ENCODE measurements at places on chromosomes 11 and 22.
A peak's percentile ranks its signal among the peaks of the same experiment; 100 is the strongest.

DNA sequence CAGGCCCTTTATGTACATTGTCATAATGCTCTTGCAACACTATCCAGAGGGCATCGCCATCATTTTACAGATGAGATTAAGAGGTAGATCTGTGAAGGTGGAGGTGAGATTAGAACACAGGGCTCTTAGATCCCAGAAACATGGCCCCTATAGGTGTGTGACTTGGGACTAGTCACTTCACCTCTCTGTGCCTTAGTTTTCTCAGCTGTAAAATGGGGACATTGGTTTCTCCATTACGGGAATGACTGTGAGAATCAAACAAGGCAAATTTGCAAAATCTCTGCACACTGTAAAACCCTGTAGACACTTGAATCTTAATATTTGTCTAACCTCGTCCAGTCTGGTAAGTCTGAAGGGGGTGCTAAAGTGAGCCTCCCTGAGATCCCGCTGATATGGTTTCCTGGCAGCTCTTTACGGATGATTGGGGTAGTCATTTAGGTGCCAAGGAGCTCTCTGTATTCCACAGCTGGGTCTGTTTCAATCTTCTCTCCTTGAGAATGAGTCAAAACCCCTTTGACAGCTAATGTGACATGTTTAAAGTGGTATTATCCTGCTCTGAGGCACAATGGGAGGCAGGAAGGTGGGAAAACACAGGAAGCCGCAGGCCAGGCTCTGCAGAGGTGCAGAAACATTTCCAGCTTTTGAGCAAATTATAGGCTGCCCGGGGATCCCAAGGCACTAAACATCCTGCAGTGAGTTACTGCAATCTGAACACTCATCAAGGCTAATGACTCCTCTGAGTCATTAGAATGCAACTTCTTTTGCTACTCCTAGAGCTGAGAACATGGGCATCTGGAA is 140.8 kb downstream of the CCDC81 start:
- H3K27me3 ChIP-seq, result no peaks in the 10 kb centered on the region
- peaks cover 15% of the 10 kb centered on the region for H3K4me1 ChIP-seq
- no peak overlapping the region for H3K27ac ChIP-seq
- H3K36me3 ChIP-seq, result no peaks in the 10 kb centered on the region
- DNase-seq, result no peak

DNA sequence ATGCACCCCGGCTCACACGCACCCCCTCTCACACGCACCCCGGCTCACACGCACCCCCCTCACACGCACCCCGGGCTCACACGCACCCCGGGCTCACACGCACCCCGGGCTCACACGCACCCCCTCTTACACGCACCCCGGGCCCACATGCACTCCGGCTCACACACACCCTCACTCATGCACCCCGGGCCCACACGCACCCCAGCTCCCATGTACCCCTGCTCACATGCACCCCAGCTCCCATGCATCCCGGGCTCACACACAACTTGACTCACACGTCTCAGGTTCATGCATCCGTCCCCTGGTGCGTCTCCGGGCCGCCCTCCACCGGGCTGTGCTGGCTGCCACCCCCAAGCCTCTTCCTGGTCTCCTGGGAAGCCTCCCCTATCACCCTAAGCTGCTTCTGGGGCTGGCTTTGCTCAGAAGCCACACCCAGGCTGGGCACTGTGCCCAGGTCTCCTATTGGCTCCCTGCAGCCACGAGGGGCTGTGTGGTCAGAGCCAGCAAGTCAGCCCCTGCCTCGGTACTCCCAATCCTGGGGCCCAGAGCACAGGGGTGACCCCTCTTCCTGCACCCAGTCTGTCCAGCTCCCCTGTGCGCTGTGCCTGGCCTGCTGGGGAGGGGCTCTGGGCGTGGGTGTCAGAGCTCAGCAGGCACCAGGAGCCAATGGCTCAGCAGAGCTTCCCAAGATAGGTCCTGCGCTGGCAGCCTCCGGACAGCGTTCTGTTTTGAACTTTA is 16.9 kb downstream of the TSPAN4 start:
- H3K4me3 ChIP-seq, result no peak overlapping the region
- H3K36me3 ChIP-seq, result no peaks in the 10 kb centered on the region
- no peaks in the 10 kb centered on the region for H3K27me3 ChIP-seq
- peaks cover 12% of the 10 kb centered on the region for H3K4me1 ChIP-seq
- H3K27ac ChIP-seq, result peak overlapping the region; percentile 35
- peak; percentile 93 for DNase-seq

- H3K36me3 ChIP-seq, result no peaks in the 10 kb centered on the region
- no peak overlapping the region for H3K27ac ChIP-seq
- H3K4me3 ChIP-seq, result no peak overlapping the region
These were observed 22.8 kb downstream of the YPEL4 start for GRCh38 chr11:57626895-57627294.

DNA sequence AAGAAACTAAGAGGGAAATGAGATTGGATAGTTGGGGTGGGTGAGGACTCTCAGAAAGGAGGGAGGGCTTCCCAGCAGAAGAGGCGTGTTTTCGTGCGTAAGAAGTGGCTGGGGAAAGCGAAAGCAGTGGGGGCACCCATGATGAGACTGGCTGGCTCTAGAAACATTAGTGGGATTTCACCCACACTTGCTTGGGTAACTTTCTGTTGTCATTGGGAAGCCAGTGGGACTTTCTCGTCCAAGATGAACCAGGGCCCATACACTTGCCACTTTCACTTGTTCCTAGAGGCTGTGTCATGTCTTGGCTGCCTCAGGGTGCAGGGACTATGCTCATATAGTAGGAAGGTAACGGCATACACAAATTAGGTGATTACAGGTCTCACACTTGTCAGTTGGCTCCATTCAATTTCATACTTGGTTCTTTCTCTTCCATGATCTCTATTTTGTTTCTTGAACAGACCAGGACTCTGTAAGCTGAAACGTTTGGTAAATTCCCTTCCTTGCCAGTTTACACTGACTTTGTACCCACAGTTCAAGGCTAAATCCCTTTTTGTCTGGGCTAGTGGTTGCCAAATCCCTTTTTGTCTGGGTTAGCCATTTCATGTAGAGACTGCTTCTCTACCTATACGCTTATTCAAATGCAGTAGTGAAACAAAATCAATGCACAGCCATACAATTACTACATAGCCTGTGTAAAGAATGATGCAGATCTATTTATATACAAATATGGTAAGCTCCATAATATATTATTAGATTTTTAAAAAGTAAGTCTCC is 42.0 kb upstream of the CXCR5 start:
- no peak overlapping the region for H3K27ac ChIP-seq
- H3K4me1 ChIP-seq, result no peaks in the 10 kb centered on the region
- no peak for DNase-seq
- H3K36me3 ChIP-seq, result no peaks in the 10 kb centered on the region

- no peak overlapping the region for H3K4me3 ChIP-seq
- no peaks in the 10 kb centered on the region for H3K4me1 ChIP-seq
- DNase-seq, result no peak
- H3K36me3 ChIP-seq, result no peaks in the 10 kb centered on the region
These were observed 51.9 kb downstream of the SPATA19 start for GRCh38 chr11:133793271-133794035.

DNA sequence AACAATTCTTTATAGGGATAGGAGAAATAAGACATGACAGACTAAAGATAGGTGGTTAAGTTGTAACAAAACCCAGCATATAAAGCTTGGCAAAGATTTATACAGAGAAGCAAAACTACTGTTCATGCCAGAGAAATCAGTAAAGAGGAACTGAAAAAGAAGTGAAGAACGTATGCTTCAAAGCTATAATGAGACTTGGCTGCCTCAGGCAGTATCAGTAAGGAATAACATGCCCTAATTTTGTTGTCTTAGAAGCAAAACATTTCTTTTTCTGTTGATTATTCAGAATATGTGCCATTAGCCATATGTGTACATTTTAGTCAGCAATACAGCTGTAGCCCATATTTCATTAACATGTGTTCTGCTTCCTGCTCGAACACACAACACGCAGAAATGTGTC is 403.2 kb downstream of the NELL1 start:
- H3K27me3 ChIP-seq, result no peaks in the 10 kb centered on the region
- H3K4me3 ChIP-seq, result no peak overlapping the region
- no peaks in the 10 kb centered on the region for H3K4me1 ChIP-seq
- H3K27ac ChIP-seq, result no peak overlapping the region

DNA sequence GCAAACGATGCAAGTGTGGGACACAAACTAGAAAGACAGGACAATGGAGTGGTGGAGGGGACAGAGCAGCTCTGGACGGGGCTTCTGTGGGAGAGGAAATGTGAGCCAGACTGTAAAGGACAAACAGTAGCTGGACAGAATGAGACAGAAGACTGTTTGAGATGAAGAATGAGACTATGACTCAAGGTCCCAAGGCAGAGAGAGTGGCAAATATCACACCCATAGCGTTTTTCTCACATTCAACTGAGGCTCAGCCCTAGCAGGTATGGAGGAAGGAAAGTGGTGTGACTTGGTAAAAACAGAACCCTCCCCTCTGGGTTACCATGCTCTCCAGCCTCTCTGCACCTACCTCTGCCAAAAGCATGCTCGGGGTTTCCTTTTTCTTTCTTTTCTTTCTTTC is 96.5 kb downstream of the RPL27A start:
- H3K4me1 ChIP-seq, result peaks cover 37% of the 10 kb centered on the region
- H3K27me3 ChIP-seq, result no peaks in the 10 kb centered on the region
- H3K4me3 ChIP-seq, result no peak overlapping the region
- no peak for DNase-seq
- H3K27ac ChIP-seq, result no peak overlapping the region

GRCh38 chr11:12017865-12018453 is 9.5 kb upstream of the DKK3 start:
- no peaks in the 10 kb centered on the region for H3K36me3 ChIP-seq
- no peaks in the 10 kb centered on the region for H3K27me3 ChIP-seq
- H3K4me1 ChIP-seq, result peaks cover 10% of the 10 kb centered on the region
- H3K27ac ChIP-seq, result no peak overlapping the region

DNA sequence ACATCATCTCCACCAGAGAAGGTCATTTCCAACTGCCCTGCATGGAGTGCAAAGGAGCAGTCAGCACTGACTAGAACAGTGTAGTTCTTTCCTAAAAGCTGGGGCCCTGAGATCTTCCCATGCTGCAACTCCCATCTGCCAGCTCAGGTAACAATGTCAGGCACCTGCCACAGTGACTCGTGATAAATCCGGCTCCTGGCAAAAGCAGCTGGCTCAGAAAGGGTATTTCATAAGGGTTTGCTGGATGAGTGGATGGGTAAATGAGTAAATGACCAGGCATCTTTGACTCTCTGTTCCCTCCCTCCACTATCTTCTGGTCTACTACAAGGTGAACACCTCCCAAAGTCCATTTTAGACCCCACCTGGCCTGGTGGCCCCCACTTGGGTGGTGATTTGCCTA is 403.6 kb downstream of the NXPE2 start:
- no peaks in the 10 kb centered on the region for H3K4me1 ChIP-seq
- H3K4me3 ChIP-seq, result no peak overlapping the region
- no peak for DNase-seq
- no peaks in the 10 kb centered on the region for H3K36me3 ChIP-seq
- no peak overlapping the region for H3K27ac ChIP-seq
- no peaks in the 10 kb centered on the region for H3K27me3 ChIP-seq

- no peaks in the 10 kb centered on the region for H3K27me3 ChIP-seq
- no peak for DNase-seq
- no peak overlapping the region for H3K27ac ChIP-seq
- no peak overlapping the region for H3K4me3 ChIP-seq
- H3K36me3 ChIP-seq, result no peaks in the 10 kb centered on the region
These were observed 40.5 kb upstream of the DDI1 start for GRCh38 chr11:103995896-103996295.

GRCh38 chr11:267491-267994 is 10.7 kb upstream of the NLRP6 start:
- no peaks in the 10 kb centered on the region for H3K27me3 ChIP-seq
- H3K27ac ChIP-seq, result no peak overlapping the region
- H3K4me3 ChIP-seq, result no peak overlapping the region
- no peaks in the 10 kb centered on the region for H3K36me3 ChIP-seq

DNA sequence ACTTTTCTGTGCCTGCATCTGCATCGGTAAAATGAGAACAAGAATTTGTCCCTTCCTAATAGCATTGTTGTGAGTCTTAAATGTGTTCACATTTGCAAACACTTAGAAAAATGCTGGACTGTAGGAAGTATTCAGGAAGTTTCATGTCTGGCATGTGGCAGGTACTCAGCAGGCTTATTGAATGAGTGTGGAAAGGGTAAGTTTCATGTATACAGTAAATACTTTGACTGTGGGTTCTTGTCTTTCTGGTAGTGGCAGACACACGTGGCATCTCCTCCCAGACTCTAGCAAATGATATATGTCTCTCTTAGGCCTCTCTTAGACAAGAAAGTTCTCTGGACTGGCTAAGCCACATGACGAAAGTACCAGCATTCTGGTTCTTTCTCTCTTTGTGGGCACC is 179.2 kb downstream of the C11orf91 start:
- no peaks in the 10 kb centered on the region for H3K4me1 ChIP-seq
- no peaks in the 10 kb centered on the region for H3K27me3 ChIP-seq

DNA sequence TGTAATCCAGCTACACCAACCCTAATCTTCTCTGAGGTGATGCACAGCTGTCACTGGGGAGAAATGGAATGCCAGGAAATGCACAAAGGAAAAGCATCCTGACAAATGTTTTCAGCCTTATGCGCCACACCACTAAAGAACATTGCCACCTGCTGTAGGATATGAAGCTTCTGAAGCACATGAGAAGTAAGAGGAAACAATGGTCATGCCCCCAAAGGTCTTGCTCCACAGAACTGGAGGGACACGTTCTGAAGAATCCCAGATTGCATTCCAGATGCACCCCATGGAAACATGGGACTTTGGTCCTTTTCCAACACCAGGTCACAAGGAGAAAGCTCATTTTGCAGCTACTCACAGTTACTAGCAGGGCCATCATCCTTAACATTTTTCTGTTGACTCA is 48.7 kb upstream of the ZBED5 start:
- H3K27me3 ChIP-seq, result no peaks in the 10 kb centered on the region
- no peak overlapping the region for H3K4me3 ChIP-seq

DNA sequence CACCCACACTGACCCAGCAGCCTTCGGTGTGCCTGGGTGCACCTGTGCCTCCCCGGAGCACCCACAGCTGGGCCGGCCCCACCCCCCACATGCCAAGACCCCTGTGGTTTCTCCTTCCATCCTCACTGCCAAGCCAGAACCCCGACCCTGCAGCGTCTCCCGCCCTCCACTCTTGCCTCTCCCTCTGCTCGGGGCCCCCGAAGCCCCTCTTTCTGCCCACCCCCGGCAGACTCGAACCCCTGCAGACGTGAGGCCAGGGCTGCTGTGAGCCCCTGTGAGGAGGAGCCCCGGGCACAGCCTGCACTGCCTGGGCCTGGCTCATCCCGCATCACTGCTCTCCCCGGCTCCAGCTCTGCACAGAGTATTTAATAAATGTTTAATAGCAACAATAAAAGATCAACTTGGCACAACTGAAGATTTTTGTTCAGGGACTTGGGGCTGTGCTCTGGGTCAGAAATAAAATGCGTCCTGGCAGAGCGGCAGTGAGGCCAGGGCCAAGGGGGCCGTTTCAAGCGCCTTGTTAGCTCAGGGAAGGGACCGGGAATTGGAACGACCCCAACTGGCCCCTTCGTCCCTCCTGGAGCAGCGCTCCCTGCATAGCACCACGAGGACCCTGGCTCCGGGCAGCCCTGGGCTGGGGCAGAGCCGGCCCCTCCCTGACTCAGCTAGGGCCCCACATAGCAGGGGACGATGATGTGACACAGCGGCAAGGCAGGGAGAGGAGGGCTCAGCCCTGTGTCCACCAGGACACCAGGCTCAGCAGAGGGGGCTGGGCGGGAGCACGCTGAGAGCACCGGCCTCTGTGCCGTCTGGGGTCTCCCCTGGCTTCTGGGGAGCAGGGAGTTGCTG is 520.8 kb downstream of the BRD1 start:
- H3K4me3 ChIP-seq, result no peak overlapping the region
- H3K27ac ChIP-seq, result no peak overlapping the region
